ENCODE measurements at places on chromosomes 1 and 21.

DNA sequence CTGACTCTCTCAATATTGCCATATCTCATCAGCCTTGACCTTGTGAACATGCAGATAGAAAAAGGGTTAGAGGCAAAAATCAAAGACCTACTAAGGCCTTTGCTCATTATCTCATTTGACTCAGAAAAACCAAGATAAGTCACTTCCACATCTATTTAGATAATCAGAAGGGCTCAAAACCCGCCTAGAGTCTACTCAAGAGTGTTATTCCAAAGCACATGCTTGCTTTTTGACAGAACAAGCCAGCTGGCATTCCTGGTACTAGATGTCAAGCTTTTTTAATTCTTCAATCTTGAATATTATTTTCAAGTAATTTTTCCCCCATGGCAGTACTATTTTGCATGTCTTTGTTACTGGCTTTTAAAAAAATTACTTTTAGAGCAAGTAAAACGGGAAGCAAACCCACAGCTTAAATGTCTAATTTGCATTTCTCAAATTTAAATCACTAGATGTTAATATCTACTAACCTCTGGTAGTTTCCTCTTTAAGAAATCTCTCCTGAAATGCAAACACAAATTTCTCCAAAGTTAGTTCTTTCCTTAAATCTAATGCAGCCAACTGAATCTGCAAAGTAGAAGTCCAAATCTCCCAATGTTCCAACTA is 51.5 kb downstream of the APP start:
- DNase-seq: no peak

DNA sequence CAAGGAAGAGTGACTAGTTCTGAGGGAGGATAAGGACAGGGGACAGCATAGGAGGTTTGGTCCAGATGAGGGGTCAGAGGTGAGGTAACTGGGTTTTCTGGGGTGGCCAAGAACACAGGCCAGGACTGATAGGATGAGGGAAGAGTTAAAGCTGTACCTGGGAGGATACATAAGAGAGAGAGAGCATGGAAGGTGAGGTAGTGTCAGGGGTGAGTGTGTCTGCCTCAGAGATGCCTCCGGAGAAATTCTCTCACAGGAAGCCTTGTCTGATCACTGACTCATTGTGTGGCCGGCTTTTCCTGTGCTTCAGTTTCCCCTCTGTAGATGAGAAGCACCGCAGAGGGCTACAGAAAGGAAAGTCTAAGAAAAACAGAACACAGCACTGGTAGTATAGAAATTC is 40.2 kb downstream of the FASLG start:
- no peak for DNase-seq

GRCh38 chr1:80656014-80656636 is 1144.6 kb upstream of the ADGRL2 start:
- no peak for DNase-seq

DNA sequence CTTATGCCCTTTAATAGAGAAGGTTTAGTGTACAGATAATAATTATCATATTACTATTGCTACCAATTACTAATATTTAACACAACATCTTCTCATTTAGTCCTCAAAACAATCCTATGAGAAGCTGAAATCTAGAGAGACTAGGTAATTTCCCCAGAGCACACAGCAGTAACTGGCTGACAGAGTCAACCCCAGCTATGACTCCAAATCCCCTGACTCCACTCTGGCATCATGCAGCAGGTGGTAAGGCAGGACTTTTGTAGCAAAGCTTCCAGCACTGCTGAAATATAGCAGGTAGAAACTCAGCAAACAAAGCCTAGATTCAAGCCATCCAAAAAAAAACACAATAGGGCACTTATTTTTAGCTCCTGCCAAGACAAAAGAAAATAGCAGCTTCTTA is 79.3 kb upstream of the RGS2 start:
- DNase-seq: no peak

DNA sequence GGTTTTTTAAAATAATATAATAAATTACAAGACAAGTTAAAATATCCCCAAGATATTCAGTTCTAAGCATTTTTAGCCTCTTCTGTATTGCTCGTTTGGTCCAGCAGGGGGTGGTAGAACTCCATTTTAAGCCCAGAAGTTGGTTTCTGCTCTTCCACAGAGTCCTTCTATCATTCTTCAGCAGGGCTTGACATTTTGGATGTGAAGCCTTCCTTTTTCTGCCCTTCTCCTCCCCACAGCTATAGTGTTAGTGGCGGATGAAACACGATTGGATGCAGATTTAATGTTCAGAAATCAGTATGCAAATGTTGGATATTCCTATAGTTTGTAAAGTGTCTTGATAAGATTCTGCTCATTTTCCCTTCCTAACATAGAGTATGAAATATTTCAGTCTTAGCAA is 1.4 kb downstream of the NCAM2 start:
- no peak for DNase-seq

- DNase-seq: no peak
Measured at GRCh38 chr21:34707876-34708325, 39.1 kb downstream of the CLIC6 start.

GRCh38 chr1:161936786-161937185 is 86.9 kb downstream of the OLFML2B start:
- no peak for DNase-seq

DNA sequence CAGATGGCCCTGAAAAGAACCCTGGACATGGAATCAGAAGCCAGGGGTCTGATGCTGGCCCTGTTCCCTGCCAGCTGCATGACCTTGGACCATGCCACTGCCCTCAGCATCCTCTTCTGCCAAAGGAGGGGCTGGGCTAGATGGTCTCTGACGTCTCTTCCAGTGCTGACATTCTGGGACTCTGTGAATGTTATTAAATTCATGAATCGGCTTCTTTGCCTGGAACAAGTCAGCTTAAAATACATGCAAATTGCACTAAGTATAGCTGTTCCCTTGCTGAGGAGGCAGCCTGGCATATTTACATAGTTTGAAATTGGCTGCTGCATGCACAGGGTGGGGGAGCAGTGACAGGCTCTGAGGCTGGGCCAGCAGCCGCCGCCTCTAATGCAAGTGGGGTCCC is 23.8 kb downstream of the KCNA2 start:
- no peak for DNase-seq

DNA sequence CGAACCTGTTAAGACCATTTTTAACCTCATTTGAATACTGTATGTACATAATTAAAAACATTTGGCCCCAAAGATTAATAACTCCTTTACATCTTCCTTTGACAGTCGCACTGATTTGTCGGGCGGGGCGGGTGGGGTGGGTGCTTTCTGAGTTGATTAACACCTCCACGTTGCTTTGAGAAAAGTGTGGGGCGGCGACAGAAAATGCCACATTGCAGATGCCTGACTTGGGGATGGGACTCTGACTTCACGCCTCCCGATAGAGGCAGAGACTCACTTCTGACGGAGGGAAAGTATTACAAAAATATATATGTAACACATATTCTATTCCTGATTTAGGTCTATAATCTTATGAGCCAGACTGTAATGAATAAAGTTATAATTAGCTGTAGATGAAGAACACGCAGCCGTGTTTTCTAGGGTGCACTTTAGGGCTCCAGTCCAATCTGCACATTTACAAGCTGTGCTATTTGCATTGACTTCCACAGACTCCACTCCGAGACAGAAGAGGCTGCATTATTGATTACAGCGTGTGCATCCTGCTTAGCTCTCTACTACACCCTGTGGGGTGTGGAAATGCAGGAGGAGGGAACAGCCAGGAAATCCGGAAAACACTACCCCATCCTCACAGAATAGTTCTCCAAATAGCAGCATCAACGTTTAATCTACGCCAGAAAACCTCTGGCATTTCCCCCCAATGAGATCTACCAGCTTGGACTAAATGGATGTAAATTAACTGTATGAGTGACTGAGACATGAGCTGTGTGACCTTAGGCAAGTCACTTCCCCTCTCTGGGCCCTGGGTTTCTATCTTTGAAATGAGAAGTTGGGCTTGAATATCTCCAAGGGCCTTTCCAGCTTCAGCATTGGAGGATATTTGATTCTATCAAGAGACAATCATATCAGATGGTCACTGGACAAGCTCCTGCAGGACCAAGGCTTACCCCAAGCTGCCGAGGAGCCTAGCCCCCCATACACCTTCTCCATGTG is 308.0 kb downstream of the RRAGC start:
- DNase-seq: no peak

- peak; percentile 56 for DNase-seq
Measured at GRCh38 chr1:58783090-58783992, 506 bp downstream of the JUN start.

- DNase-seq: no peak
Measured at GRCh38 chr21:45535341-45536081, 6.7 kb downstream of the SLC19A1 start.

DNA sequence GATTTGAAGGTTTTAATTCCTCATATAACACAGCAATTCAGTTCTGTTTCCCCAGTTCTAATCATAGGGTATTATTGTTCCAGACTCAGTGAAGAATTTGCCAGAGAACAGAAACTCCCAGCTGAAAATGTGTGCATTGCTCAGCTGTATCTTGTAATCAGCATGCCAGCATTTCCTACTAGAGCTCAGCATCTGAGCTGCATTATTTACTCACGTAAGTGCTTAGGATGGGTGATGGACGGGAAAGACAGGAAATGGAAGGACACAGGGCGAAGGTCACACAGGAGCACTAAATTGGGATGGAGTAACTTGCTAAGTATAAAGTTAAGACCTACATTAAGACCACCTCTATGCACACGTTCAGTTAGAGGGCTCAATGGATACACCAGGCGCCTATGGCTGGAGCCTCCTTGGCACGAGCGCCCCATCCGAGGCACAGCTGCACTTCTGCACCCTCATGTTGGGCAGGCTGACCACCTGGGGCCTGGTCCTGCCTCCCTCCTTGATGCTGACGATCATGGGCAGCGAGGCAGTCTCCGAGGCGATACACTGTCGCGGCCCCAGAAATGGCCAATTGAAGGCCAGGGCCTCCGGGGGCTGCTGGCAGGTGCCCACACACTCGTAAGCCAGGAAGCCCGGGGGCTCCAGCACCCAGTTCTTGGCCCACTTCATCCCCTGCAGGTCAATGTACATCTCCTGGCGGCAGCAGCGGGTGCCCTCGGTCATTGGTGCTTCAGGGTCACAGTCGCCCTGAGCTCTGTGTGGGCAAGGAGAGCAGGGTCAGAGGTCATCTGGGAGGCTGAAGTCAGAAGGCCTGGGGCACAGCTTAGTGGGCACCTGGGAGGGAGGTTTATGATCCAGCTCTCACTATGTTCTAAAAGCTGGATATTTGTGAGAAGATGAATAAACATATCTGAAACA is 3.7 kb downstream of the LEFTY2 start:
- no peak for DNase-seq

DNA sequence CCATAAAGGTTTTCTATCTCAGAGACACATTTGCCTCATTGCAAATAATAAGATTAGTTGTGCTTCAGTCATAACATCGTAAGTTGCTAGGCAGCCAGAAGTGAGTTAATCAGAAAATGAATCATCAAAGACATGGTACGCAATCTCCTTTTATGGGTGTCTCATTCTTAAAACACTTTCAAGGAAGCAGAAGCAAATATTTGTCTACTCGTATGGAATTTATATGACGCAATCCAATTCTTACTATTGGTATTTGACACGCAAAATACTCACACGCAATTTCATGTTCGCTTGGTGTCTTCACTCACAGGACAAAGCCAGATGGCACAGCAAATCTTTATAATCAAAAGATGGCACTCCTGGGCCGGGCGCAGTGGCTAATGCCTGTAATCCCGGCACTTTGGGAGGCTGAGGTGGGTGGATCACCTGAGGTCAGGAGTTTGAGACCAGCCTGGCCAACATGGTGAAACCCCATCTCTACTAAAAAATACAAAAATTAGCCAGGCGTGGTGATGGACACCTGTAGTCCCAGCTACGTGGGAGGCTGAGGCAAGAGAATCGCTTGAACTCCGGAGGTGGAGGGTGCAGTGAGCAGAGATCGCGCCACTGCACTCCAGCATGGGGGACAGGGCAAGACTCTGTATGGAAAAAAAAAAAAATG is 56.4 kb downstream of the HLCS start:
- no peak for DNase-seq

GRCh38 chr21:25400427-25400826 is 206.9 kb downstream of the MRPL39 start:
- DNase-seq: no peak

DNA sequence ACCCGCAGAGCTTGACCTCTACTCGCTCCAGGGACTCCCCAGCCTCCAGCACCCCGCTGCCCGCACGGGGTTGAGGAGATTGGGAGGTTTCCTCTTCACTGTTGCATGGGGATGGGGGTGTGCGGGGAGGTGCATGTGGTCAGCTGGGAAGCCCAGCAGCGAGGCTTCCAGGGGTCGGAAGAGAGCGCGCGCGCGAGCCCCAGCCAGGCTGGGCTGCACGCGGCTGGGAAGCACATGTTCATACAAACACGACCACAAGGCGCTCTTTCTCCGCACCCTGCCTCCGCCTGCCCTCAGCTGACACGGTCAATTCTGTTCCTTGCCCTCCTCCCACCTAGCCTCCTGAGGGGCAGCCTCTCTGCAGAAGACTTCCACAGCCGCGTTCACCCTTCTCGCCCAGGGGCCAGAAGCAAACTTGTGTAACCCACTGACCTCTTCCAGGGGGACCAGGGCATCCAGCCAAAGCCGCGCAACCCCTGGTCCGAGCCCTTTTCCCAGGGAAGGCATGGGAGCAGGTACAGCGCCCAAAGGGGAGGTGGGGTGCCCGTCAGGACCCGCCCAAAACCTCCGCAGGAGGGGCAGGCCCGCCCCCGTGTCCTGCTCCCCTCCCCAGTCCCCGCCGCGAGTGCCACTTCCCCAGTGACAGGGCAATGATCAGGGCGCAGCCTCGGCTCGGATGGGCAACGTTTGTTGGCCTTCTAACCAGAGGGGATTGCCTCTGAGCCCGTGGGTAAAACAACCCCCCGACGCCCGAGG is 1.3 kb downstream of the COL24A1 start:
- DNase-seq: no peak

DNA sequence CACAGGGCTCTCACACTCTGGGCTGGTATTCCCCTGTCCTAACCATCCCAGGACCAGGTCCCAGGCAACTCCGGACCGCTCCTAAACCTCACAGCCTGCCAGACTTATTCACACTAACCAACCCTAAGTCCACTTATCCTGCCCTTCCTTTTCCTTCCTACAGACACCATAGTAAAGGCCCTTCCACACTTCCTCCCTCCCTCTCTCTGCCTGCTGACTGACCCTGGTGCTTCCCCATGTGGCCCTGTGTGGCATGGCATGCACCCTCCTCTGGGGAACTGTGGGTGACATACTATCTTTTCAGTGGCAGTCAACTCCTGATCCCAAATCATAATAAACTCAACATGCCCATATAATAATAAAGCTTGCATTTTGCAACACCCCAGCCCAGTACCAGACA is 155.1 kb upstream of the DNAH14 start:
- DNase-seq: no peak

- no peak for DNase-seq
Measured at GRCh38 chr1:169914531-169914930, 20.8 kb upstream of the SCYL3 start.
